Ovary (tissue), 10 donors: ENCODE measurements at places on chromosomes 13 and 19. TPM values are rescaled to one million over a fixed set of nuclear protein-coding genes. Genes with fewer than 3 reads are reported as not detected.
A peak's percentile ranks its signal among the peaks of the same experiment; 100 is the strongest.

DNA sequence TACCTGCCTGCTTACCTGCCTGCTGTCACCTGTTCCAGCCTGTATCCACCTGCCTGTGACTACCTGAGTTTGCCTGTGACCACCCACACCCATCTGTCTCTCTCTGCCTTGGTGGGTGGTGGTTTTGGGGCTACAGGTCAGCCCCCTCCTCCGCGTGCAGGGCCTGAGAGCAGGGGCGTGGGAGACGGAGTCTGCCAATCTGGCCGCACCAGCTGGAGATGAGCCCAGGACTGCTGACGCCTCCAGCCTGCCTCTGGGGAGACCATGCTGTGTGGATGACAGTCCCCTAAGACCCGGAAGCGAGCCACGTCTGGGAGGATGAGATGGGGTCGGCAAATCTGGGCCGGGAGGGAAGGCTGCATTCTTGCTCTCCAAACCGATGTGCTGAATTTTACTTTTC lies 15.9 kb upstream of the KCTD15 start:
- DNase-seq = no peak

Gene MISP3
- 0.28 TPM for total RNA-seq

GRCh38 chr13:44796597-44797490 lies 192.4 kb downstream of the NUFIP1 start:
- no peak for DNase-seq

GRCh38 chr13:40116008-40116407 lies 460.5 kb downstream of the COG6 start:
- peak; percentile 51 for DNase-seq

Gene INSL3
- 1.3 TPM for total RNA-seq

DNA sequence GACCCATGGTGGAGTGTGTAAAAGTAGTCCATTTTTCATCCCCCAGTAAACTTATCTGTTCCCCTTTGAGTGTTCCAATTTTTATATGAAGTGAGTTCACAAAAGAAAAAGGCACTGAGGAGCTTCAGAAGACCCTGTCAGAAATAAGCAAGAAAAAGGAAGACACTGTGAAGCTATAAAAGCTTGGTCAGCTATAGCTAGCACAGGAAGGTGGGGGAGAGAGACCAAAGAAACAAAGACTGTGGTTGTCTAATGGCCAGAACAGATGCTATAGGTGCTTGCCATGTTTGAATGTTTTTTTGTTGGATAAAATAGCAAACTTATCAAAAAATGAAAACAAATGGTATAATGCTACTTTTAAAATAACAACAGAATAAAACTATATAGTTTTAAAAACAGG lies 46.5 kb downstream of the RCBTB2 start:
- no peak for DNase-seq

GRCh38 chr13:80454245-80454644 lies 113.3 kb upstream of the SPRY2 start:
- no peak for DNase-seq

GRCh38 chr19:17915940-17916593 lies 16.7 kb upstream of the CCDC124 start:
- DNase-seq = no peak

Gene POU2F2
- 4.3 TPM for total RNA-seq

GRCh38 chr13:50979187-50979586 lies 69.6 kb downstream of the RNASEH2B start:
- DNase-seq = no peak

Gene KLF5
- 2.1 TPM for total RNA-seq

DNA sequence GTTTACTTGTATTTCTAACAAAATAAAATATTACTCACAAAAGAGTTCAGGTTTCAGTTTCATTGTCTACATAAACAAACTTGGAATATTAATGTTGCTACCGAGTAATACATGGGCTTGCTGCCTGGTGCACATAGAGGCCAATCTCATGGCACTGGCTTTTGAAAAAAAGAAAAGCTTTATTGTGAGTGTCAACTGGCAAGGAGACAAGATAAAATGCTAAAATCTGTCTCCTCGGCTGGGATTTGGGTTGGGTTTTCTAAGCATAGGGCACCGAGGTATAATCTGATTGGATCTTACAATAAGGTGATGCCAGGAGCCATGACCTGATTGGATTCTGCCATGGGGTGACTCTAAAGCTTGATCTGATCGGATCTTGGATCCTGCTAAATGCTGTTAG lies 1519.9 kb upstream of the MIR17HG start:
- DNase-seq = no peak

Gene YJEFN3
- 4.7 TPM for total RNA-seq

Gene ANKLE1
- 1.4 TPM for total RNA-seq

- no peak for DNase-seq
These were observed 504.6 kb upstream of the KLHL1 start for GRCh38 chr13:70612881-70613280.

DNA sequence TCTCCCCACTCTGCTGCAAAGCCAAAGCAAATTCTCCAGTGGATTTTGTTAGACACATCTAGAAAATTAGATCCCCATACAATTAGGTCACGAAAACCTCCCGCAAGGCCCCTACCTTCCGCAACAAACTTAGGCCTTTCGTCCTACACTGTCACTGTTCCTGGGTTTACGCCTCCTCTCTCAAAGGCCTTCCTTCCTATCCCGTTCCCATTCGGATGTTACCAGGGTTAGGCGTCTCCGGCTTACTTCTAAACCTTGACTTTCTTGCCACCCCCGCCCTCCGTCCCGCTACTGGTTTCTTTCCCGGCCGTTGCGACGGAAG lies 754 bp downstream of the RNF6 start:
- DNase-seq = no peak

GRCh38 chr19:34482380-34483250 lies 1.1 kb downstream of the WTIP start:
- DNase-seq = no peak

Gene RNF17
- not detected for total RNA-seq

DNA sequence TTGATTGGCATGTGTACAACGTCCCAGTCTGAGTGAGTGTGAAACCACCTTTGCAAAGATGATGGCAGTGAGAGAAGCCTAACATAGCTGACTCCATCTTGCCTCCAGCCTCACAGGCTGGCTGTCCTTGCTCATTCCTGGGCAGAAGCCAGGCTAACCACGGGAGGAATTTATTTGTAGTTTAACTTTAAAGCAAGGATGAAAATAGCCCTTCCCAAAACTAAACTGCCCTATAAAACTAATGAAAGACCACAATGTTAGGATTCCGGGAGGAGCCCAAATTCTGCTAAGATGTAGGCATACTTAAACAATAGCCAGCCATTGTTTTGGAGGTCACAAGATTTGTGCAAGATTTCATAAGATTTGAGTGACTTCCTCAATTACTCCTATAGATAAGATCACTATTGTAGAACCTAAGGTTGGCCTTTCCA lies 96.6 kb upstream of the LSM14A start:
- no peak for DNase-seq

Gene LIM2
- not detected for total RNA-seq

- DNase-seq = no peak
These were observed 43.1 kb downstream of the B3GLCT start for GRCh38 chr13:31242916-31243315.

Gene KRTDAP
- 0.92 TPM for total RNA-seq

GRCh38 chr19:56367829-56368711 lies 25.3 kb downstream of the ZNF582 start:
- DNase-seq = peak; percentile 92

Gene RRAS
- total RNA-seq = 62.8 TPM

Gene ZNF30
- 2.9 TPM for total RNA-seq

GRCh38 chr13:50244713-50245574 lies 229.7 kb downstream of the KCNRG start:
- no peak for DNase-seq

GRCh38 chr19:39516270-39516669 lies 1.3 kb downstream of the SELENOV start:
- DNase-seq = no peak

DNA sequence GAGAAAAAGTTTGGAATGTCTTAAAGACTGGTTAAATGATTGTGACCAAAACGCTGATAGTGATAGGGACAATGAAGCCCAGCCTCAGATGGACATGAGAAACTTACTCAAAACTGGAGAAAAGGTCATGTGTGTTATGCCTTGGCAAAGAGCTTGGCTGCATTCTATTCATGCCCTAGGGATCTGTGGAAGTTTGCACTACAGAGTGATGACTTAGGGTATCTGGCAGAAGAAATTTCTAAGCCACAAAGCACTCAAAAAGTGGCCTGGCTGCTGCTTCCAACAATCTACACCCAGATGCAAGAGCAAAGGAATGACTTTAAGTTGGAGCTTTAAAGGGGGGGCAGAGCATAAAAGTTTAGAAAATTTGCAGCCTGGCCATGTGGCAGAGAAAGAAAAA lies 521.3 kb downstream of the UQCRFS1 start:
- DNase-seq = no peak

GRCh38 chr19:4385291-4386040 lies 14.9 kb downstream of the SH3GL1 start:
- no peak for DNase-seq

Gene ZNF541
- 1.1 TPM for total RNA-seq
